Left kidney (tissue), 8 donors: ENCODE measurements at places on chromosomes 11 and 22.

DNA sequence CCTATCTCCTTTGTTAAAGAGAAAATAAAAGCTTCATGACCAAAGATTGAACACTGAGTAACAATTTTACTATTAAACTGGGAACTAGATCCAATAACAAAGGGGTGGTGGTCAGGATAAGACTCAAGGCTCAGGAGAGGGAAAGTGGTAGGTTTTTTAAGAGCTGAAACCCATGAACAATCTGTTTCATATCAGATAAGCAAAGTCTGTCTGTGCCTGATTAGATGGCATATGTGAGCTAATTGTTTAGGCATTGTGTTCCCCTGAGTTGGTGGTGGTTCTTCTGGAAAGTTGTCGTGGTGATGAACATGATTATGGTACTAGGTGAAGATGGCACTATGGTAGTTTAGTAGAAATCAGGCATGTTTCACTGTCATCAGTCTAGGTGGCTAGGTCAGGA is 24.4 kb downstream of the USP47 start:
- DNase-seq = no peak

DNA sequence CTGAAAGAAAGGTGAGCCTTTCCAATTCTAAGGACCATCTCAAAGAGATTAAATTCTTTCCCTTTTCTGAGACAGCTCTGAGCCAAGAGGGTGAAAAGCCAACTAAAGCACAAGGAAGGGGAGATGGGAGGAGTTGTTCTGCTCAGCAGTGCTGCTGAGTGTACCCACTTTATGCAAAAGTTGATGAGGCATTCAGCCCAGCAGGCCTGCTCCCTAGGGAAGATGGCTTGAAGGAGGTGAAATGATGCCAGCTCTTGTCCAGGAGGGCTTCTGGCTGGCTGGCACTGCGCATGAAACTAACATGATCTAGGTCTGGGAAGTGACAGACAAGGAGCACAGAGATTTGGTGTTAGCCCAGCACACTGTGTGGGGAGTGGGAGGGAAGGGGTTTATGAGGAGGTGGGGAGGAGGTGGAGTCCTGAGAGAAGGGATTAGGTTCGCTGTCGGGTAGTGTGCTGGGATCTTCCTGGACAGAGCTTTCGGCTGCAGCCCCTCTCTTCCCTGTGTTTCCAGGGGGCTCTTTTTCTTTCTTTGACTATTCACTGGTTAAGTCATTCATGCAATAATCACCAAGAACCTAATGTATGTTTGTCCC is 225.5 kb upstream of the NARS2 start:
- no peak for DNase-seq

DNA sequence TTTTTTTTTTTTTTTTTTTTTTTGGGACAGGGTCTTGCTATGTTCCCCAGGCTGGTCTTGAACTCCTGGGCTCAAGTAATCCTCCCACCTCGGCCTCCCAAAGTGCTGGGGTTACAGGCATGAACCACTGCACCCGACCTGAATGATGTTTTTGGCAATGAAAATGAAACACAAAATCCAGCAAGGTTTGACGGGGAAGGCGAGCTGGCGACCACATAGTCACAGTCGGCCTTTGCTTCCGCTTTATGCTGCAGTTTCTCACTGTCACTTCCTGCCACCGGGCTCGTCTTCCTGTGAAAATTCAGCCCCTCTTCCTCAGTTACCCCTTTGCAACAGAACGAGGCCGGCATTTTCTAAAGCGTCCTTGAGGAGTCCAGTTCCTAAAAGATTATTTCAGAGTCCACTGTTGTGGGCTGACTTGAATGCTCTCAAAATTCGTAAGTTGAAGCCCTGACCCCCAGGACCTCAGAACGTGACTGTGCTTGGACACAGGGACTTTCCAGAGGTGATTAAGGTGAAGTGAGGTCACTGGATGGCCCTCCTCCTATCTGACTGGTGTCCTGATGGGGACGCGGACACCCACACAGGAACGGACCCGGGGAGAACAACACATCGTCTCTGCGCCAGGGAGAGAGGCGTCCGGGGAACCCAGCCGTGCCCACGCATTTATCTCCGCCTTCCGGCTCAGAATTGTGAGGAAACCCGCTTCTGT is 2.9 kb upstream of the BID start:
- no peak for DNase-seq

- DNase-seq = no peak
These were observed 68.9 kb upstream of the GNAZ start for GRCh38 chr22:23001463-23001862.

- DNase-seq = no peak
These were observed 639 bp downstream of the INCENP start for GRCh38 chr11:62124186-62125113.

GRCh38 chr11:69210310-69211035 is 54.7 kb downstream of the SMIM38 start:
- no peak for DNase-seq

GRCh38 chr11:121067962-121068647 is 32.9 kb upstream of the TECTA start:
- no peak for DNase-seq

DNA sequence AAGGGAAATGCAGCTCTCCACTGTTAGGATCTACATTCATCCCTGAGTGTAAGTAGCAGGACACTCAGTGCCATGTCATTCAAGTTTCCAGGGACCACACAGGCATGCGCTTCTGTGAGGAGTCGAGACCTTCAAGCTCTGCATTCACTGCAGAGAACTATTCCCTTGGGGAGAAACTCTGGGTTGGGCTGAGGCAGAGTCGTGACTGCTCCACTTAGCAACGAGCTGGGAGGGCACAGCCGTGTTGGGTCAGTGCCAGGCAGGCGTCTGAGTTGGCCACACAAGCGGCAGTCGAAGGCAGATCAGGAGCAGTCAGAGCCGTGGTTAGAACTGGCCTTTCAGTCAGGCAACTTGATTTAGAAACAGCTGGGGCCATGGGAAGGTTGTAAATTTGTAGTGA is 14.7 kb downstream of the MPEG1 start:
- peak; percentile 43 for DNase-seq

DNA sequence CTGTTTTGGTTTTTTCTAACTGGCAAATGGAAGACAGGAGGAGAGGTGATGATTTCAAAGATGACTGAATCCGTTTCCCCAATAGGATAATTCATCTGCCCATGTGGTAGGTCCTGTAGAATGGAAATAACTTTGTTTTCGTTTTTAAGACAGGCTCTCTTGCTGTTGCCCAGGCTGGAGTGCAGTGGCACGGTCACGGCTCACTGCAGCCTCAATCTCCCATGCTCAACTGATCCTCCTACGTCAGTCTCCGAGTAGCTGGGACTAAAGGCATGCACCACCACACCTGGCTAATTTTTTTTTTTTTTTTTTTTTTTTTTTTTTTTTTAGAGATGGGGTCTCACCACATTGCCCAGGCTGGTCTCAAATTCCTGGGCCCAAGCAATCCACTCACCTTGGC is 77.4 kb upstream of the BIRC3 start:
- DNase-seq = no peak

GRCh38 chr11:69230856-69231425 is 63.0 kb upstream of the MYEOV start:
- DNase-seq = no peak

- DNase-seq = no peak
These were observed 115.9 kb downstream of the CASP12 start for GRCh38 chr11:104782377-104782754.

GRCh38 chr11:65584723-65585171 is 8.9 kb downstream of the EHBP1L1 start:
- no peak for DNase-seq

- no peak for DNase-seq
These were observed 71.9 kb upstream of the PPARA start for GRCh38 chr22:46078241-46079092.

DNA sequence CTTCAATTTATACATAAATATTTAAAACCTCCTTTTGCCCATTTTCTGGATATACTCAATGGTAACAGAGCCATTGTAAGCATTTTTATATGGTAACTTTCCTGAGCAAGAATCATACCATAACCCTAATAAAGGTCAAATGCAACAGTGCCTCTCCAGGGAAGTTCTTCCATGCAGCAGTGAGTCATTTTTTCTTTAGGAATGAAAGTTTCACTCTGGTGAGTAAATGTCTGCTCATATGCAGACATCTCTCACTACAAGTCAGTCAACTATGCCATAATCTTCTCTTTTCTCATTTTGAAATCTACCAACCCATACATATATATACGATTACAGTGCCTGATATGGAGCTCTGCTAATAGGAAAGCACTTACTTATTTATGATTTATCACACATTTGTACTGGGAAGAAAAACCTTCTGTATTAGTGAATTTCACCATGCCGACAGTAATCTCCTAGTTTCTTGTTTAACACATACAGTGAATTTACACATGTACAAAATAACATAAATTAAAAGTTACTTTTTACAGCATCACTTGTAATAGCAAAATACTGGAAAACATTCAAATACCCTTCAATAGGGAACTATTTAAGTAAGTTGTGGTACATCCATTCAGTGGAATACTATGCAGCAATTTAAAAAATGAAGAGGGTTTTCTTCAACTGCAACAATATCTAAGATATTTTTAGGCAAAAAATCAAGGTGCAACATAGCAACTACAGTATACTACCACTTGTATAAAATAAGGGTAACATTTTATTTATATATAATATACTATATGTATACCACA is 16.0 kb downstream of the STK33 start:
- no peak for DNase-seq

DNA sequence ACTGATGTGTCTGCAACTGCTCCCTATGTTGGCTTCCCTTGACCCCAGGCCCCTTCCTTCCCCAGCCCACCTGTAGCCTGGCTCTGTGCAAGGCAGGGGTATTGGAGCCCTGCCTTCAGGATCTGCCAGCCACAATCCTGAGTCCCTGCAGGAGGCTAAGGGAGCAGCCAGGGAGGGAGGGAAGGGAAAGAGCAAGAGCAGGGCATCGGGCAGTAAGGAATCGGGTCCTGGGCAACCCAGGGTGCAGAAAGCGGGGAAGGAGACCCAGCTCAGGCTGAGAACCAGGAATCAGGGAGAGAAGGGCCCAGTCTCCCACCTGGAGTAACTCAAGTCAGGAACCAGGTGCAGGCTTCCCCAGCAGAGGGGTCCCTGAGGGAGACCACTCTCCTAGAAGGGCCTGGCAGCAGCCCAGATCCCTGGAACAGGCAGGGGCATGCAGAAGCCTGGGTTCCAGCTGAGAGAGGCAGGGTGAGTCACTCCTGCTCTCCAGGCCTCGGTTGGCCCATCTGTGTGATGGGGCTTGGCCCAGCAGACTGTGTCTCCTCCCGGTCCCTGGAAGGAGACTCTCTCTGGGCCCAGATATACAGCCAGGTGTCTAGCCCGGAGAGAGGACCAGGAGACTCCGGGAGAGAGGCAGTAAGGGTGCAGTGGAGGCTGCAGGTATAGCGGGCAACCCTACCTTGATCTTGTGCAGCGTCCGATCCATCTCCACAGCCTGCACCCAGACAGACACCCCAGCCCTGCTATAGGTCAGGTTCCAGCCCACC is 13.4 kb downstream of the STARD10 start:
- no peak for DNase-seq

- no peak for DNase-seq
These were observed 9.2 kb downstream of the GAL3ST3 start for GRCh38 chr11:66039765-66040164.

DNA sequence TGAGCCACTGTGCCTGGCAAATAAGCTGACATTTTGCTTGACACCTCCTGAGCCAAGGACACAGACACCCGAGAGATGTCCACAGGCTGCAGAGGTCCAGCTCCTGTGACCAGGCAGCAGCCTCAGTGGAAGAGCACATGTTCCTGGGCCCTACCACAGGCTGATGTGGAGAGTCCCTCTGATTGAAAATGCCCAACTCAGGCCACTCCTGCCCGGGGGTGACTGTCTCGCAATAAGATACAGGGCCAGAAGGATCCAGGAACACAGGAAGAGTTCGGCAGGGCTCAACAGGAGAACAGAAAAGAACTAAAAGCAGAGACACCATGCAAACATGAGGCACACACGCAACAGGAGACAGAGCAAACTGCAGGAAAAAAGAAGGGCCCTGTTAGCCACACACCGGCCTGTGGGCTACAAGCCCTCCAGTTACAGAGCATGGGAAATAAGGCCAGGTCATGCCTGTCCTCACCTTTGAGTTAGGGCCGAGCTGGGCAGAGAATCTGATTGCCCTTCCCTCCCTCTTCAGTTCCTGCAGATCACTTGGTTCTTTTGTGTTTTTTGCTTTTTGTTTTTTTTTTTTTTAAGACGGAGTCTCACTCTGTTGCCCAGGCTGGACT is 28.3 kb upstream of the MALAT1 start:
- DNase-seq = no peak

- DNase-seq = no peak
These were observed 119.2 kb downstream of the DSCAML1 start for GRCh38 chr11:117677729-117678310.
